NK-92 treated with Interleukin-12 subunit alpha and Interleukin-12 subunit beta, amount 100 ng/mL, for 24 hours (cell line): ENCODE measurements at places on chromosomes 12 and 14.

DNA sequence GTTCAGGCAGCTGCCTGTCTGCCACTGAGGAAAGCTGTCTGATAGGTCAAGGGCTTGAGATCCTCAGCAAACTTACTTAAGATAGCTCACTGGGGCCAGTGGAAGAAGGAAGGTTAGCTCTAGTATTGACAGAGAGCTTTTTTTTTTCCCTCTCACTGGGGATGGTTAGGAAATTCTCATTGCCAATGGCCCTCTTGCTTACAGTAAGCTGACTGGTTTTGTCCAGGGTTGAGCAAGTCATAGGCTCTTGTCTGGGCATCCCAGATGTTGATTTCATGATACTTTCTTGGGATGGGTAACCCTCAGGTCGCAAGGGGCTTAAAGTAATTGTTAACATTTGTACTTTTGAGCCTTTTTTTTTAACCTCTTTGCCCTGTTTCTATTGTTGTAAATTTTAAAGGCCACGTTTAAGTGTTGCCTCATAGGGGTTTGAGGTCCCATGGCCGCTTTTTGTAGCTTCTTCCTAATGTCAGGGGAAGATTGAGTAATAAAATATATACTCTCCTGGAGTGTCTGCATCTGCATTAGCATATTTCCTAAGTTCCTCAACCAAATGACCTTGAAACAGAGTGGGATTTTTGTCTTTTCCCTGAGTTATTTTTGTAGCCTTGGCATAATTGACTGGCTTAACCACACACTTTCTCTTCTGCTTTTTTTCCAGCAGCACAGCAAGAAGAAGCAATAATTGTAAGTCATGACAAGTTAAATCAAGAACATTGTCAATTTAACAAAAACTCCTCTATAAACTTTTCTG, 716.0 kb downstream of the LRFN5 start:
- DNase-seq: no peak

DNA sequence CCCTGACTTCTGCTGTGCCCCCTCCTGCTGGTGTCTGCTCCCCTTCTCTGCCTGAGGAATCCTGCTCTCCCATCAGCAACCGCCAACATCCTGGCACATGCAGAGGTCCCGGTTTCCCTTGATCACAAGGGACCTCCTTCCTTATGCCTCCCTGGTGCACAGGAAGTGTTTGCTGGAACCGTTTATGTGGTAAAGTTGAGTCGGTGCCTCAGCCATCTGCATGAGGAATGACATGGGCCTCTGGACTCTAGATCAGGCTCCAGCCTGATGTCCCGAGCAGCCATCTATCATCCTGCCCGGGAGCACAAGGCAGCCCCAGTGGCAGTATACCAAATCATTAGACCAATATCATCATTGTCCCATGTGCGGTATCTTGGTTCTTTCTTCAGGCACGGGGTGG, 90.4 kb downstream of the BORCS5 start:
- no peak for DNase-seq

GRCh38 chr14:24690492-24690891, 56.5 kb upstream of the GZMB start:
- peak; percentile 24 for DNase-seq

DNA sequence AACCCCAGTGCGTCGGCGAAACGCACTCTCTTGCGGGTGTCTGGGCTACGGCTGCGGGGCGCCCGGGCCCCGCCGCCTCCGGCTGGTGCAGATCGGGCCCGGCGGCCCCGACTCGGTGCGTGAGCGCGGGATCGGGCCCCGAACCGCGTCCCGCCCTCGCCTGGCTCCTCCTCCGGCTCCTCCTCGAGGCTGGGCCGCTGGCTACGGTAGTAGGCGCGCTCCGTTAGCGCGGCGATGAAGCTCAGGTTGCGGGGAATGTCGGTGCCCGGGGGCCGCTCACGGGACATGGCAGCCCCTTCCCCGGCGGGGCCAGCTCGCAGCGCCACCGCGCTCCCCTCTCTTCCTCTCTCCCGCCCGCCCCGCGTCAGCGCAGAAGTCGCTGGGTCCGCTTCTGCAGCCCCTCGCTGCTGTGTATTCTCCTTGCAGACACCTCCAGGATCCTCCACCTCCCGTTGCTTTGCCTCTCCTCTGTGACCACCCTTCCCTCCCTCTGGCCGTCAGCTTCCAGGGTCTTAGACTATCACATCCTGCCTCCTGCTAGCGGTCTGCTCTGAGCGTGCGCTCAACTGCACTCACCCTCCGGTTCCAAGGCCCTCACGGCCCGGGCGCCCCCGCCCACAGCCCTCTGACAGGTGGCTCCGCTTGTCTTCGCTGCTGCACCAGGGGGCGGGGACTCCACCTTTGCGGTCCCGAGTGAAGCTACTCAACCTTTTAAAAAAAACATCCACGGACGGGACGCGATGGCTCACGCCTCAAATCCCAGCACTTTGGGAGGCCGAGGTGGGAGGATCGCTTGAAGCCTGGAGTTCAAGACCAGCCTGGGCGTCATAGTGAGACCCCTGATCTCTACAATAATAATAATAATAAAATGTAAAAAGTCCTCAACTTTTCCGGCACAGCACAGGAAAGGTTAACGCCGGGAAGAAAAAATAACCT, at the start of gene PPP1R3E:
Gene PPP1R3E (minus strand): TSS at position 570 of the 936 bp plus-strand sequence. CDS start 283 bp downstream, at position 287.
- DNase-seq: peak; percentile 85

- DNase-seq: no peak
These were observed 37.5 kb downstream of the SLC38A4 start for GRCh38 chr12:46788072-46788887.

GRCh38 chr12:42421844-42422779, 96.1 kb downstream of the PPHLN1 start:
- DNase-seq: no peak

- DNase-seq: no peak
These were observed 171.1 kb upstream of the TMPO start for GRCh38 chr12:98344046-98344930.

DNA sequence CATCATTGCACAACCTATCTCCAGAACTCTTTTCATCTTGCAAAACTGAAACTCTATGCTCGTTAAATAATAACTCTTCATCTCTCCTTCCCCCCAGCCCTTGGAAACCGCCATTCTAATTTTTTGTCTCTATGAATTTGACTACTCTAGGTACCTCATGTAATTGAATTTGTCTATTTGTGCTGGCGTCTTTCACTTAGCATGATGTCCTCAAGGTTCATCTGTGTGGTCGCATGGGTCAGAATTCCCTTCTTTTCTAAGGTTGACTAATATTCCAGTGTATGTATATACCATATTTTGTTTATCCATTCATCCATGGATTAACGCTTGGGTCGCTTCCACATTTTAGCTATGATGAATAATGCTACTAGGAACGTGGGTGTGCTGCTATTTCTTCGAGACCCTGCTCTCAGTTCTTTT, 80.1 kb downstream of the PLXNC1 start:
- no peak for DNase-seq

GRCh38 chr14:68871392-68871791, 78.5 kb upstream of the ZFP36L1 start:
- DNase-seq: no peak

- no peak for DNase-seq
These were observed 17.3 kb upstream of the RFLNA start for GRCh38 chr12:124277394-124278241.

- no peak for DNase-seq
These were observed 24.1 kb upstream of the INSM2 start for GRCh38 chr14:35509846-35510245.

DNA sequence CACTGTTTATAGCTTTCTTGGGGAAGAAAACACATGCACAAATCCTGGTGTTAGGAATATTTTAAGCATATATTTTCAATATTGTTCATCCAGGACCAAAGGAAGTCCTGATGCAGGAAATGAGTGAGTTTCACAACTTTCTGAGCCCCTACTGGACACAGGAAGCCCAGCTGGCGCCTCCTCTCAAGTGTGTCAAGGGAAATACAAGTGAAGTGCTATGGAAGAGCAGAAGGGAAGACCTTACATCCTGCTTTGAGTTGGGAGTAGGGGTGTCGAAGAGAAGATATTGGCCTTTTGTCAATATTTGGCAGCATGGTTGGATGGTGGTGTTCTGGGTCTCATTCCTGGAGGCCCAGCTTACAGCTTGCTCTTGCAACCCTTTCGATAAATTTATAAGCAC, 66.1 kb upstream of the ZDHHC17 start:
- no peak for DNase-seq

DNA sequence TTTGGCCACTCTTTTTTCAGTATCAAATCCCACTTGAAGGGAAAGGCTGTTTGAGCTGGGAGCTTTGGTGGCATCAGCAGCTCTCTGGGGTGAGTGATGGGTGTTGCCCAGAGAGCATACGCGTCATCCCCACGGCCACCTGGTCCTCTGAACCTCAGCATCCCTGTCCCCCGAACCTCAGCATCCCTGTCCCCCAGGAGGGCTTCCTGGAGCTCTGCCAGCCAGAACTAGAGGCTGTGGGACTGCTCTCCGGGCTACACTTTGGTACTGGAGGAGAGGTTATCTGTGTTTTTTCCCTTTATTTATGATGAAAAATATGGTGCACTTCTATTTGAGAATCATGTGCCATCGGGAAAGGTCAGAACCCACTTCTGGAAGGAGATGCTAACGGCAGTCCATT, 131.5 kb upstream of the RTL1 start:
- DNase-seq: no peak

DNA sequence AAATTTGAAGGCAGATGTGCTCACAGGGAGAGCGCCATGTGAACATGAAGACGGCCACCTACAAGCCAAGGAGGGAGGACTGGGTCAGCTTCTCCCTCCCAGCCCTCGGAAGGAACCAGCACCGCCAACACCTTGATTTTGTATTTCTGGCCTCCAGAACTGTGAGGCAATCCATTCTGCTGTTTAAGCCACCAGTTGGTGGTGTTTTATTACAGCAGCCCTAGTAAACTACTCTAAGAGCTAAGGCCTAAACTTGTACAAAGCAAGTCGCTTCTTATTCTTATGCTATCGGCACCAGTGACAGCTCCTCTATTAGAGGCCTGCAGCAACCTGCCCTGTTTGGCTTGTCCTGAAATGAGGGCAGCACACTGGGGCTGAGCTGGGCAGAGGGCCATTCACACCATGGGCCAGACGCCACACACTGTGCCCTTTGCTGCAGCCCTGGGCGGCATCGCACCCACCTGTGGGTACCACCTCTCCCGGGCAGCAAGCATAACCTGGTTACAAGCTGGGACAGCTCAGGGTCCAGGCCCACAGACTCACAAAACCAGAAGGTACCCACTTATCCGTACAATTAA, 62.7 kb downstream of the NOS1 start:
- no peak for DNase-seq

GRCh38 chr12:9883175-9883574, 1.9 kb downstream of the KLRF2 start:
- DNase-seq: no peak

DNA sequence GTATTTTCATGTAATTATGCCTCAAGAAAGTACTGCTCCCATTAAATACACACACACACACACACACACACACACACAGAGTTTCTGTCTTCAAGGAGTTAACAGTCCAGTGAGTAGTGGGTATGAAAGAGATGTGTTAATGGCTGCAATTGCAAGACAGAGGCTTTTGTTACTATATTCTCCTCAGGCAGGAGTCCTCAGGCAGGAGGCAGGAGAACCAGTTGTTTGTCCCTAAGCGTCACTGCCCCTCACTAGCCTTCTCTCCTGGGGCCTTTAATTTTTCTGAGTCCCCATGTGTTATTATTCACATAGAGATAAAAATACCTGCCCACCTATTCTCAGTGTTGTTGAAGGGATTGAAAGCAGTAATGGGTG, 31.2 kb downstream of the DAD1 start:
- no peak for DNase-seq

- DNase-seq: no peak
These were observed 1029.8 kb upstream of the TMEM132C start for GRCh38 chr12:127237151-127237550.

- DNase-seq: no peak
These were observed 30.7 kb downstream of the CEP290 start for GRCh38 chr12:88111074-88111652.

- DNase-seq: no peak
These were observed 89.0 kb downstream of the PTPRR start for GRCh38 chr12:70831543-70831942.

DNA sequence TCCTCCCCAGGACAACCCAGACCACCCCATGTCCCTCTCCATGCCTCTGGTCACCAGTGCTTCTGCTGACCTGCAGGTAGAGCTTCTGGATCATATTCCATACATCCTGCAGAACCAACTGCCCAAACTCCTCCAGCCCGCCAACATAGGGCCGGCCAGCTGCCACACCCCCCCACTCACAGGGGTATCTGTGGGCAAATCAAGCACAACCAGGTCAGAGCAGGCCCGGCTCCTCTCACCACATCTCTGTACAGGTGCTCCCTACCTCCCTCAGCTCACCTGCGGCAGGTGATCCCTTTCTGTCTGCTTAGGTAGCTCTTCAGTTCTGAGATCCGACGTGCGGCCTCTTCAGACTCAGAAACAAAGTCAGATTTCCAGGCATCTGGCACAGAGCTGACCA, 29.0 kb downstream of the TEP1 start:
- no peak for DNase-seq
